Stimulated activated CD8-positive, alpha-beta memory T cell treated with anti-CD3 and anti-CD28 coated beads, Interleukin-15, amount 100 ng/mL, for 48 hours (primary cell): ENCODE measurements at places on chromosomes 7 and 10.
A peak's percentile ranks its signal among the peaks of the same experiment; 100 is the strongest.

- no peak for DNase-seq
These were observed 92.2 kb upstream of the GNA12 start for GRCh38 chr7:2936301-2936700.

- no peak for DNase-seq
These were observed 248.7 kb downstream of the FZD1 start for GRCh38 chr7:91512958-91513357.

- DNase-seq = no peak
These were observed 7.8 kb downstream of the EBF3 start for GRCh38 chr10:129956286-129956670.

DNA sequence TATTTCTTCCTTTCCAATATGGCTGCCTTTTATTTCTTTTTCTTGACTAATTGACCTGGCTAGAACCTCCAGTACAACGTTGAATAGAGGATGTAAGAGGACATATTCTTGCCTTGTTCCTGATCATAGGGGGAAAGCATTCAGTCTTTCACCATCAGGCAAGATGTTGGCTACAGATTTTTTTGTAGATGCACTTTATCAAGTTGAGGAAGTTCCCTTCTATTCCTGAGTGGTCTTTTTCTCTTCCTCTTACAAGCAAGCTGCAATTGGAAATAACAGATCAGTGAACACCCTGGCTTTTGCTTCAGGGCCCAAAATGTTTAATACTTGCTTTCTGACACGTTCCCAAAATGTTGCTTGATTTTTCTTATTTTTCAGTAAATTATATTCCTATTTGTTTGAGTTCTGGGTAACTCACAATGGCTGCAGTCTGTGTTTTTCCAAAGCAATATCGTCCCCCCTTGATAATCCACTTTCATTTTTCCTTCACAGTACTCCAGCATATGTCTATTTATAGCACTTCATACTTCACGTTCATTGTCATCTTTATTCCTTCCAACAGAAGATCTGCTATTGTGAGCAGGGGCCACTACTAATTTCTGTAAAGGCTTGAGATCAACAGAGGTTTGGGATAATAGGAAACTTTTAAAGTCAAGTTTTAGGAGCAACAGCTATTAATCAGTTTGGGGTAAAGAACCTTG, 11.7 kb downstream of the CPEB3 start:
- no peak for DNase-seq

DNA sequence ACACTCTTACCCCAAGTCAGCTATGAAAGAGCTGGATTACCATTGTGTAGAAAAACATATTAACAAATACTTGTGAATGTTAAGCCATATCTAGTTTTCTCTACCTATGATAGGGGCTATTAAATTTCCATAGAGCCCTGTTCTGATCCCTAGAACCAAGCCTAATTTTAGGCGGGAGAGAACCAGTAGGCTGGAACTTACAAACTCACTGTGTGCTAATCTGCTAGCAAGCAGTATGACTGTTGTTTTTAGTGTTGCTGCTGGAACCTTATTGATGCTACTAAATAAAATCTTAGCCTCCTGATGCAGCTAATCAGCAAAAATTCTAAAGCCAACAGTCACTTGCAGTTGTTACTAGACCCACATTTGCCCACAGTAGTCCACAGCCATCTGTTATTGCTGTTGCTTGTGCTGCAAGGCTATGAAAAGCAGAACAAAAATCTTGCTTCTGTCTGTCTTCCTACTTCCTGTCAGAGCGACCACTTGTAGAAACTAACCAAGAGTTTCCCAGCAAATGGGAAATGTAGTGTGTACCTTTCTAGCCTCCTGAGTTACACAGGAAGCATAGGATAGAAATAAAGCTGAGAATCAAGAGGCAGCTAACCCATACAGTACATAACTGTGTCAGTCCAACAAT, 368.4 kb downstream of the ARL4A start:
- no peak for DNase-seq

- no peak for DNase-seq
These were observed 28.2 kb downstream of the COL1A2 start for GRCh38 chr7:94422827-94423460.

- no peak for DNase-seq
These were observed 66.2 kb upstream of the ARID5B start for GRCh38 chr10:61835069-61835945.

- no peak for DNase-seq
These were observed 384.4 kb upstream of the SHH start for GRCh38 chr7:156196649-156197048.

DNA sequence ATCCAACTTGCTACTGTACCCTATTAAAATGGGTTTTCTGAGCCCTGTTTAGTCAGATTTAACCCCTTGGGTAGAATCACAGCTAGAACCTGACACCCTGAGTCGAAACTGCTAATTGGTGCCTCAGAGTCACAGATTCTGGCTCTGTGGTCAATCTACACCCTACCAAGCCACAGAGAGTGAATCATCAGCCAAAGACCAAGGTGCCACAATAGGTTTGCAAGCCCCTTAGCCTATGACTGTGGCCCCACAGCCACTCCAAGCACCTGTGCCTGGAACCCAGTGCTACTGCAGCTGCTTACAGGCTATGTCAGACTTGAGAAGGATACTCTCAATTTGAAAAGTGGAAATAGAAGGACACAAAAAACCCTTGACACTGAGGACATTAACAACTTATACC, 202.8 kb upstream of the KCND2 start:
- DNase-seq = no peak

DNA sequence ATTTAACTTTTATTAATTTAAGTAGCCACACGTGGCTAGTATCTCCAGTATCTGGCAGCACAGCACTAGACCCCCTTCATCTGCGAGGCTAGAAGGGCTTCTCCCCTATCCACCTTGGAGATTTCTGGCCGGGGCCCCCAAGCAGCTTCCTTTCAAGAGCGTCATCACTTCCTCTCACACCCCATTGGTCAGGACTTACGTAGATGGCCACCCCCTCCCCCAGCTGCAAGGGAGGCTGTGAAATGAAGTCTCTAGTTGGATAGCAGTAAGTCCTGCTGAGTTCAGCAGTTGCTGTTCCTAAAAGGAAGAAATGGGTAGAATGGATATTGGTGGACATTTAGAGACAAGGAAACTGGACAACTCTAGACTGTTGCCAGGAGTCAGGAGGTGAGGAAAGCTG, 33.8 kb upstream of the COMTD1 start:
- DNase-seq = no peak

GRCh38 chr7:40057292-40057691, 77.1 kb downstream of the MPLKIP start:
- no peak for DNase-seq

DNA sequence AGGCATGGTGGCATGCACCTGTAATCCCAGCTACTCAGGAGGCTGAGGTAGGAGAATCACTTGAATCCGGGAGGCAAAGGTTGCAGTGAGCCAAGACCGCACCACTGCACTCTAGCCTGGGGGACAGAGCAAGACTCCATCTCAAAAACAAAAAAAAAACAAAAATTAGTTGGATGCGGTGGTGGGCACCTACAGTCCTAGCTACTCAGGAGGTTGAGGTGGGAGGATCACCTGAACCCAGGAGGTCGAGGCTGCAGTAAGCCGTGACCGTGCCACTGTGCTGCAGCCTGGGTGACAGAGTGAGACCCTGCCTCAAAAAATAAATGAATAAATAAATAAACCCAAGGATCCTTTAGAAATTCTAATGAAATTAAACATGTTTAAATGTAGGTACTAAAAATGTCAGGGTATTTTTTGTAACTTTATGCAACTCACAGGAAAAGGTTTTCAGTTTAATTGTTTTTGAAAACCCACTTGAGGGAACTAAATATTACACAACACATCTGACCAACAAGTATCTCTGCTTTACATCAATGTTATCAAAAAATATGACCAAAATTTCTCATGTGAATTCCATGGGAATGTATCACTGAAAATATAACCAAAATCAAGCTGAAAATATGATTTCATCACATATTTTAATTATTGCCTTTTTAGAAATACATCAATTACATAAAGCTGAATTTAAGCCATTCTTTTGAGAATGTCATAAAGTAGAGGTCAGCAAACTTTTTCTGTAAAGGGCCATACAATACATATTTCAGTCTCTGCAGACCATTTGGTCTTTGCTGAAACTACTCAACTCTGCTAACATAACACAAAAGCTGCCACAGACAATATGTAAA, 23.9 kb downstream of the UPF2 start:
- no peak for DNase-seq

- no peak for DNase-seq
These were observed 143.9 kb downstream of the RAPGEF5 start for GRCh38 chr7:22213081-22213480.

DNA sequence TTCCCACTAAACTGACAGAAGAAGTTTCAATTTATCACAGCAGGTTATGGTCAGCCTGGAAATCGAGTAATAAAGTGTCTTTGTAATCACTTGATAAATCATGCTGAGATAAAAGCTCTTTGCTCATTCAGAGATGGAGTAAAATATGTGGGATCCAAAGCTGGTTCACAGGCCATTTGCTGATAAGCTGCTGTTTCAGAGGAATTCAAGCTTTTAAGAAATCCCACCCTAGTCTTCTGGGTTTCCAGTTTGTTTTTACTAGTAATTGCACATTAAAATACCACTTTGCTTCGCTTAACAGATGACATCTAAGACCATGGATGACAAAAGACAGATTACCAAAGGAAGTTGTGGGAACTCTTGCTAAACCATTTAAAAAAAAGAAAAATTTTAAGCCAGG, 37.4 kb upstream of the CDK6 start:
- DNase-seq = no peak

GRCh38 chr10:94225589-94225988, 137.2 kb downstream of the NOC3L start:
- no peak for DNase-seq

GRCh38 chr10:93123766-93124165, 50.1 kb downstream of the CYP26A1 start:
- no peak for DNase-seq

- no peak for DNase-seq
These were observed 122.5 kb downstream of the HIPK2 start for GRCh38 chr7:139655305-139655704.

DNA sequence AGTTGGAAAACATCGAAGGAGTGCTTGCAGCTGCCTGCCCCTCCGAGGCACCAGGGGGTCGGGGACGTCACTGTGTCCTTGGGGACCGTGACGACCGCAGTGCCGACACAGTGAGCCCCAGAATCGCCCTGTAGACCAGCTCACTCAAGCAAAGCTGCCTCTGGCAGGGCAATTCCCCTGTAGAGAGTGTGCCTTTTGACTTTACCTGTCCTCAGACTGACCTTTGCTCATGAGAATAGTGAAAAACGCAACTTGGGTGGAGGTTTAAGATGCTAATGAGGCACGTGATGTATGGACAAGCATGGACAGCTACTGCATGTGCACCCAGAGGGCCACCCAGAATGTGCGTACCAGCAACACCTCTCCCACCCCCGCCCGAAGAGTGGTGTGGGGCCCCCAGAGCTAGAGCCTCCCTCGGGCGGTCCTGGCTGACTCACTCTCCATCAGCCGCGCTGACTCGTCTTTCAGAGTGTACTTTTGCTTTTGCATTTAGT, 271.9 kb downstream of the ADARB2 start:
- DNase-seq = no peak

GRCh38 chr7:28933846-28934320, 24.2 kb downstream of the TRIL start:
- DNase-seq = no peak

- DNase-seq = no peak
These were observed 192.7 kb upstream of the LRGUK start for GRCh38 chr7:133934262-133934976.

GRCh38 chr10:130474591-130474990, 338.4 kb downstream of the GLRX3 start:
- DNase-seq = no peak

GRCh38 chr7:134108802-134109201, 18.3 kb upstream of the LRGUK start:
- no peak for DNase-seq

DNA sequence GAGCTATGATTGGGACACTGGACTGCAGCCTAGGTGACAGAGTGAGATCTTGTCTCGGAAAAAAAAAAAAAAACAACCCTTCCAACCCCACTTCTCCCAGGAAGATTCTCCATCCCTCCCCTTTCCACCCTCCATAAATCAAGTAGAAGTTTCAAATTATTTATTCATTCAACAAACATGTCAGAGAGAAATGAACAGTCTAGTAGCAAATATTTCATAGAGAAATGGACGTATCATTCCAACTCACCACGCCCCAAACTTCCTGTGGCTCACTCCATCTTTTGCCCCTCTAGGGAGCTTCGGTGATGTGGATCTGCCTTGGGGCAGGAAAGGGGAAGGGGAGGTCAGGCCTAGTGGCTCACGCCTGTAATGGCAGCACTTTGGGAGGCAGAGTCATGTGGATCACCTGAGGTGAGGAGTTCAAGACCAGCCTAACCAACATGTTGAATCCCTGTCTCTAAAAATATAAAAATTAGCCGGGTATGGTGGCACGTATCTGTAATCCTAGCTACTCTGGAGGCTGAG, 638 bp upstream of the TRAPPC14 start:
- DNase-seq = no peak

- no peak for DNase-seq
These were observed 353.7 kb downstream of the GLRX3 start for GRCh38 chr10:130489891-130490290.

GRCh38 chr10:110077436-110078130, 69.8 kb downstream of the ADD3 start:
- DNase-seq = no peak

DNA sequence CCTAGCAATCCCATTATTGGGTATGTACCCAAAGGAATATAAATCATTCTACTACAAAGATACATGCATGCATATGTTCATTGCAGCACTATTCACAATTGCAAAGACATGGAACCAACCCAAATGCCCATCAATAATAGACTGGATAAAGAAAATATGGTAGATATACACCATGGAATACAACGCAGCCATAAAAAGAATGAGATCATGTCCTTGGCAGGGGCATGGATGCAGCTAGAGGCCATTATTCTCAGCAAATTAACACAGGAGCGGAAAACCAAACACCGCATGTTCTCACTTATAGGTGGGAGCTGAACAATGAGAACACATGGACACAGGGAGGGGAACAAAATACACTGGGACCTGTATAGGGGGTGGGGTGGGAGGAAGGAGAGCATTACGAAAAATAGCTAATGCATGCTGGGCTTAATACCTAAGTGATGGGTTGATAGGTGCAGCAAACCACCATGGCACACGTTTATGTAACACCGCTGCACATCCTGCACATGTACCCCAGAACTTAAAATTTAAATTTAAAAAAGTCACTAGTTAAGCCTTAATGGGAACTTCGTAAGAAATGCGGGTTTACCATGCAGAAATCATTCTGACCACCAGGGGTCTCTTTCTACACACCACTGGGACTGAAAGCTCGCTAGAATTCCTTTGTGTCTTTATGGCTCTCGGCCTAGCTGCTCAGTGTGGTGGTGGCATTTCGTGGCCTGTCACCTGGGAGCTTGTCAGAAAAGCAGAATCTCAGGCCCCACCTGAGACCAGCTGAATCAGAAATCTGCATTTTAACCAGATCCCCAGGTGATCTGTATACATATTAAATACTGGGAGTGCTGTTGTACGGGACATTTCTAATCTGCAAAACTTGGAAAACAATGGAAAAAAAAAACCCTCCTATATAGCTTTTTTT, 9.5 kb downstream of the ANKRD1 start:
- DNase-seq = peak; percentile 9

DNA sequence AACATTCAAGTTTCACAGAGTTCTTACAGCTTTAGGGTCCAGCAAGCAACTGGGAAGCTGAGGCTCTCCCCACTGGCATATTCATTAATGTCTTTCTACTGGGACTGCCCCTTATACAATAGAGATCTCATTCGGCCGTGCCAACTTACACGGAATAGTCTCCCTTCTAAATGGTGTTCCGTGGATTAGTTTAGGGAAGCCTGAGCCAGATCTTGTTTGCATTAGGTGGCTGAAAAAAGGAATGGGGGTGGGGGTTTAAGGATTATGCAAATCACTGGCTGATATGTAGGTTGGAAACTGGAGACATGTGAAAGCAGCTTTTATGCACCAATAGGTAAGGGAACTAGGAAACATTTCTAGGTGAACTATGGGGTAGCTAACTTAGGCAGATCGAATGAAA, 218.3 kb downstream of the TRIL start:
- no peak for DNase-seq
